ENCODE measurements at places on chromosomes 6 and 20.

DNA sequence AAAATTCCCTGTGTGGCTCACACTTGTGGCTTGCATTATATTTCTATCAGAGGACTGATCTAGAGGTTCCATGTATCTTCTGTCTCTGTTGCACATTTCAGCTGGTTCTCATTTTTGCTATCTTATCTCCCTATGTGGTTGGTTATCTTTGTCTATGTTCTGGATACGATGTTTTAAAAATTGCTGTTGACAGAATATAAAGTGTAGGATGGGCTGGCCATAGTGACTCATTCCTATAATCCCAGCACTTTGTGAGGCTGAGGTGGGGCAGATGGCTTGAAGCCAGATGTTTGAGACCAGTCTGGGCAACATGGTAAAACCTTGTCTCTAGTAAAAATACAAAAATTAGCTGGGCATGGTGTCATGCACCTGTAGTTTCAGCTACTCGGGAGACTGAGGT lies 9.9 kb upstream of the ULBP3 start:
- no peak for DNase-seq

DNA sequence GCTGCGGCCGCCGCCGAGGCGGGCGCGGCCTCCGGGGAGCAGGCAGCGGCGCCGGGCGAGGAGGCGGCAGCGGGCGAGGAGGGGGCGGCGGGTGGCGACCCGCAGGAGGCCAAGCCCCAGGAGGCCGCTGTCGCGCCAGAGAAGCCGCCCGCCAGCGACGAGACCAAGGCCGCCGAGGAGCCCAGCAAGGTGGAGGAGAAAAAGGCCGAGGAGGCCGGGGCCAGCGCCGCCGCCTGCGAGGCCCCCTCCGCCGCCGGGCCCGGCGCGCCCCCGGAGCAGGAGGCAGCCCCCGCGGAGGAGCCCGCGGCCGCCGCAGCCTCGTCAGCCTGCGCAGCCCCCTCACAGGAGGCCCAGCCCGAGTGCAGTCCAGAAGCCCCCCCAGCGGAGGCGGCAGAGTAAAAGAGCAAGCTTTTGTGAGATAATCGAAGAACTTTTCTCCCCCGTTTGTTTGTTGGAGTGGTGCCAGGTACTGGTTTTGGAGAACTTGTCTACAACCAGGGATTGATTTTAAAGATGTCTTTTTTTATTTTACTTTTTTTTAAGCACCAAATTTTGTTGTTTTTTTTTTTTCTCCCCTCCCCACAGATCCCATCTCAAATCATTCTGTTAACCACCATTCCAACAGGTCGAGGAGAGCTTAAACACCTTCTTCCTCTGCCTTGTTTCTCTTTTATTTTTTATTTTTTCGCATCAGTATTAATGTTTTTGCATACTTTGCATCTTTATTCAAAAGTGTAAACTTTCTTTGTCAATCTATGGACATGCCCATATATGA lies 3.2 kb downstream of the MARCKS start:
- no peak for DNase-seq

DNA sequence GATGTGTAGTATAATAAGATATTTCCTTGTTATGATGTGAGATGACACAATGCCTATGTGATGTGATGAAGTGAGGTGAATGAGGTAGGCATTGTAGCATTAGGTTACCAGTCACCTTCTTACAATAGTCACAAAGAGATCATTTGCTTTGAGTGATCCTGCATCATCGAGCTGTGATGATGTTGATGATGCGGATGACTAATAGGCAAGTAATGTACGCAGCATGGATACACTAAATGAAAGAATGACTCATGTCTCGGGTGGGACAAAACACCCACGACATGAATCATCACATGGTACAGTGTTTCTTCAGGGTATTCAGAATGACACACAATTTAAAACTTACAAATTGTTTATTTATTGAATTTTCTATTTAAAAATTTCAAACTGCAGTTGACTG lies 806.3 kb upstream of the GJE1 start:
- peak; percentile 100 for DNase-seq

DNA sequence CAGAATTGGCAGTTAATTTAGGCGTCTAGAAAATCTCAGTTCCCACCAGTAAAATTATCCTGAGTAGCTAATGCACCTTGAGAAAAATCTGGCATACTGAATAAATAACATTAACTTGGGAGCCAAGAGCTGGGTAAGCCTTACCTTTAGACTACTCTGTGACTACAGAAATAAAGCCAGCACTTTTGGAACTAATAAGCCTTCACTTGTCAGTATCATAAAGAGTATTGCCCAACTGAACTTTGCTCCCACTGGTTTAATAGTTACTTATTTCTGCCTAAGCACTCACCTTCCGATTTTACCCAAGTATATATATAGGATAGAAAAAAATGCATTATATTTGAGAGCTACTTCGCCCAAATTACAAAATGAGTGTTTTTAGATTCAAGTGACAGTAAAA lies 10.7 kb downstream of the FAM8A1 start:
- DNase-seq = peak; percentile 40

- DNase-seq = peak; percentile 40
Observed at GRCh38 chr20:62617711-62618483, 24.4 kb upstream of the SLCO4A1 start.

DNA sequence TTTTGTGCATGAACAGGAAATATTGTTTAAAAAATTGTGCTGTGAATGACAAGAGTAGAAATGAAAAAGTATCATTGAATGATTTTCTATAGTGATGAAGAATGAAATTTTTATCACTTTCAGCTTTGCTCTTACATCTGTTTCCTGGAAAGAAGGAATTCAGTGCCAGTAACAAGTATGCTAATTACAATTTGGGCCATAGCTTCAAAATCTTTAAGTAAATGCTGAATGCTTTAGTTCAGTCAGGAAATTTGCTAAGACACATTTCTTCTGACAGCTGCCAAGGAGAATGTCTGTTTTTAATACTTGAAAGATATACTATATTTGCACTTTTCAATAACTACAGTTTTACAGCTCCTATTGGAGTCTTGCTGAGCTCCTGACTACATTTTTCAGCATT lies 203.7 kb upstream of the RSPO3 start:
- no peak for DNase-seq

GRCh38 chr6:133309579-133309978 lies 68.4 kb downstream of the EYA4 start:
- DNase-seq = peak; percentile 5

Measured in renal cortical epithelial cell (primary cell).